Stimulated activated CD4-positive, alpha-beta T cell treated with anti-CD3 and anti-CD28 coated beads, Interleukin-1b, Interleukin-23, amount 100 ng/mL, for 4 hours (primary cell): ENCODE measurements at places on chromosomes 7 and 10.

- no peak for DNase-seq
These were observed 10.2 kb upstream of the CUL1 start for GRCh38 chr7:148688526-148688925.

DNA sequence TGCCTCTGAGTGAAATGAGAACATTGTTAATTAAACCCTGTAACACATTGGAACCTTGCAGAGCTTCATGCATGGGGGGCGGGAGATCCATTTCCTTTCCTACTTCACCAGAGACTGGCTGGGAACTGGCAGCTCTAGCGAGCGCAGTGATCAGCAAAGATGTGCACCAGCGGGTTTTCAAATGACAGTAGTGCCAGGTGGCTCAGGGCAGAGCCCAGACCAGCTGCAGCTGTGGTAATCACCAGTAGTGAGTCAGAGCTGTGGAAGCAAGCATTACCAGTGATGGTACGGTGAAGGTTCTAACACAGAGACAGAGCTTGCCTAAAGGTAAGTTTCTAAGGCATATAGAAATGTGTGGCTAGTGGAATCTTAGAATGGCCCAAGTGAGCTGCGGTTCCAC lies 1009.7 kb upstream of the CELF2 start:
- DNase-seq, result no peak

- no peak for DNase-seq
These were observed 52.6 kb downstream of the TRRAP start for GRCh38 chr7:98930921-98931320.

DNA sequence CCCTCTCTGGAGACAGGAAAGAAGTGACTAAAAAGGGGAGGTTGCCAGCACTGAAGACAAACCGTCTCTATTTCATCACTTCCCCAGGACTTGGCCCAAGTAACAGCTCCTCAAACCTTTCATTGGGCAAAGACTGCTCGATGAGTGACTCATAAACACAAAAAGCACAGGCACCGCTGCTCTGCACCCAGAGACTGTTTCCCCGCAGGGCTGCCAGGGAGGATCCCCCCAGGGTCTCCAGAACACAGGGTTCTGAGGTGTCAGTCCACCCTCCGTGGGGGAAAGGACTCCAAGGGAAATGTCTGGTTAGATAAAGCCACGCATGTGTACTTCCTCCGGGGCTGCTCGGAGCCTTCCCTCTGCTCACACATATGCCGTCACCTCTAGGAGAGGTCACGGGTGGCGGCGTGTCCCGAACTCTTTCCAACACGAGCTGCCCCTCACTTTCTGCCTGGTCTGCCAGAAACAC lies 59.9 kb downstream of the INSIG1 start:
- DNase-seq, result no peak

- no peak for DNase-seq
These were observed 57.9 kb downstream of the AFAP1L2 start for GRCh38 chr10:114346176-114347031.

- no peak for DNase-seq
These were observed 589.9 kb downstream of the GRM8 start for GRCh38 chr7:126662856-126663255.

DNA sequence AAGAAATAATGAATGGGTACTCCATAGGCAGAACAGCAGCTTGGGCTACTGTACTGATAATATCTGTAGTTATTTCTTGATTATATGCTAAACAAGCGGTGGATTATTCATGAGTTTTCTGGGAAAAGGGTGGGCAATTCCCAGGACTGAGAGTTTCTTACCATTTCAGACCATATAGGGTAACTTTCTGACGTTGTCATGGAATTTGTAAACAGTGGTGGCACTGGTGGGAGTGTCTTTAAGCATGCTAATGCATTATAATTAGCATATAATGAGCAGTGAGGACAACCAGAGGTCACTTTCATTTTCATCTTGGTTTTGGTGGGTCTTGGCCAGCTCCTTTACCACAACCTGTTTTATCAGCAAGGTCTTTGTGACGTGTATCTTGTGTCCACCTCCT lies 399.7 kb downstream of the CDC14C start:
- no peak for DNase-seq

DNA sequence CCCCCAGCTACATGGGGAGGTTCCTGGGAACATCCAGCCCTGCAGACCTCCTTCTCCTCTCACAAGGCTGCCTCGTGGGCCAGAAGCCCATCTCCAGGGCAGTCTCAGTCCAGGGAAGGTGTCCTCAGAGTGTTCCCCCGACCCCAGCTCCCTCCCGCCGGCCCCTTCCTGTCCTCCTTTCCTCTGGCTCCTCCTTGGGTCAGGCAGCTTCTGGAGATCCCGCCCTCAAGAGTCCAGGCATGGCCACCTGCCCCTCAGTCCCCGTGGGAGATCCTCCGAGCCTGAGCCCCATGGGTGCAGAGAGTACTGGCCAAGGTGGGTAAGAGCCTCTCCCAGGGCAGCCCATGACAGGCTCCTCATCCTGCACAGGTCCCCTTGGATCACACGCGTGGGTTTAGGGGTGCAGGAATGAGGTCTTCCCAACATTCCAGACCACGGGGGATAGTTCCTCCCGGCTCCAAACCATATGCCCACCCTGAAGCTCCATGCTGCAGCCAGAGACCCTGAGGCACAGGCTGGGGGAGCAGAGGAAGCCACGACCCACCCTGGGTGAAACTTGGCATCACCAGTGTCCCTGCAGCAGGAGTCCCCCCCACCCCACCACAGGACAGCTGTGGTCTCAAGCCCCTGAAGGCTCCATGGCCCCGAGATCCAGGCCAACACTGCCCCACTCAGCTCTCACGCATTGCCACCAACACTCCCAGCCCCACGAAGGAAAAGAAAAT lies 65.5 kb downstream of the OAT start:
- no peak for DNase-seq

- DNase-seq, result no peak
These were observed 10.4 kb upstream of the ZNF22 start for GRCh38 chr10:44990302-44990655.

- no peak for DNase-seq
These were observed 199.7 kb upstream of the PITRM1 start for GRCh38 chr10:3372281-3372680.

- no peak for DNase-seq
These were observed 264.0 kb downstream of the INHBA start for GRCh38 chr7:41438705-41439514.

DNA sequence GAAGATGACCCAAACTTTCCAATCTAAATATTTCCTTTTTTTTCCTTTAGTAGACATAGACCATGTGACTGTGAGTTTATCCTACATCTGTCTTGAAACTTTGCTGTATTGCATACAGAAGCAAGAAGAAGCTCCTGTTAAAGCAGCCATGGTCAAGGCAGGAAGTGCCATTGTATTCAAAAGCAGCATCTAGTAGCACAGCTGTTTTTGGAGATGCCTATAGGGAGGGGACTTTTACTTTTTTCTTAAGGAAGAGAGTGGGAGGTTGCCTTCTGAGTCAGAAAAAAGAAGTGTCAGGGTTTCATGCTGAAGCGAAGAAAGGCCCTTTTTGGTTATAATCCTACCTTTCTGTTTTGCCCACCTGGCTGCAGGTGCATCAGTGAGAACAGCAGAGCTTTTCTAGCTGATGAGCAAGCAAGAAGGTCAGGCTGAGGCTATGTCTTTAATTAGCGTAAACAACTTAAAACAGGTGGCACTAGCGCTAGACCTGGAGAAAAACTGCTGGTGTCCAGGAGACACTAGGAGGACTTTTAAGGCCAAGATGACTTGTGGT lies 234.1 kb upstream of the AGK start:
- no peak for DNase-seq

DNA sequence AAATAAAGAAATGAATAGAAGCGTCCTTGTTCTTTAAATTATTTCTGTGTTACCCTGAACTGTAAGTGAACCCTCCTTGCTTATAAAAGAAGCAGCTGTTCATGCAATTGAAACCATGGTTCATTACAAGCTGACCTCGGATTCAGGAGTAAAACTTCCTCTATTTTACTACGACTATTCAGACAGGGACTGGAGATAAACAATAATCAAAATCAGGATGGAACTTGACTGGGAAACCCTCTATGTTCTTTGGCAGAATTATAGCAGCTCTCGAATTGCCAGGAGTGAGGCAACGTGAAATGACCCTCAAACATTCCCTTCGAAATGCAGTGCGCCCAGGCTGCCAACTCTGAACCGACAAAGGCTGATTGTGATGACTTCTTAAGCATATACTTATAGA lies 172.1 kb downstream of the CYP26A1 start:
- DNase-seq, result no peak

DNA sequence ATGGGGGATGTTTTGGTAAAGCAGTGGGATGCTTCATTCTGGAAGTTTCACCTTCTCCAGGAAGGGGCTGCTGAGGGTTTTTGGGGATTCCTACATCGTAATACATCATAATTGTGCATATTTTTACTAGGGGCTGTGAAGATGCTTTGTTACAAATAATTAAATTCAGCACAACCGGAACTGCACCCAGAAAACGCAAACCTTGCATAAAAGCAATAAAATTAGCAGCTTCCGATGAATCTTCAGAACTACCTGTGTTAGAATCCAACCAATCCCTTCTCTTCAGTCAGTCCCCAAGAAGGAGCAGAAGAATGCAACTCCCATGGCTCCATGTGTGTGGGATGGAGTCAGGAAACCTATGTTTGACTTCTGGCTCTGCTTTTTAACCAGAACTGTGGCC lies 48.4 kb upstream of the HMX3 start:
- DNase-seq, result no peak

GRCh38 chr7:29328811-29329210 lies 134.2 kb downstream of the CHN2 start:
- no peak for DNase-seq

DNA sequence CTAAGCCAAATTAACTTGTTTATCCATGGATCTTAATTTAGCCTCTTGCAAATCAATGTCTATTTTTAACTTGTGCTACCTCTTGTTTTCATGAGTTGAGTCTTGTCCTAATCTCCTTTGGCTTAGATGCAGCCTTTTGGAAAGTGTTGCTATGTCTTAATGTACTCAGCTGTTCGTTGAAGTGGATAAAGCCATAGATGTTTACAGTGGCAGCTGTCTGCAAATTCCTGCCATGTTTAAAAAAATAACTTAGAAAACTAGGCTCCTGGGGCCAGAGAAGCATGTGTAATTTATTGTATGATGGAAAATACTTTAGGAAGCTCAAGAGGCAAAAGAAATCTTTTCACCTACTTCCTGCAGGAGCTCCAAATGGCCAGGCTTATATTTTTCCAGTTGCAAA lies 253.1 kb upstream of the RHOBTB1 start:
- no peak for DNase-seq

GRCh38 chr10:77671594-77672252 lies 34.1 kb upstream of the KCNMA1 start:
- DNase-seq, result no peak

DNA sequence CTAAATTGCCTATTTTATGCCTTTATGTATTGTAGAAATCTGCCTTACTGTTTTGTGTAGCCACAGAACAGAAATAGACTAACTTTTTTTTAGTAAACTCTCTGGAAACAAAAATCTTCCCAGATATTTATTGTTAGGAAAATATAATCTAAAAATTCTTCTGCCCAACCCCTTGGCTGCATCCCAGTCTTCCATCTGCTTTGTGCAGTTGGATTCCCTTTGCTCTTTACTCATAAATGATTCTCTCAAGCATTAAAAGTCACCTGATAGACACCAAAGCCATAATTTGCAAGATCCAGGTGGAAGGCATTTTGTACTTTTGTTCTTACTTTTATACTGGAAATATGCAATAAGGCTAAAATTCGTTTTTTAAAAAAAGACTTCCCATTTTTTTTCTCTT lies 6.1 kb upstream of the CAV2 start:
- no peak for DNase-seq

GRCh38 chr10:25639646-25640045 lies 294.4 kb upstream of the MYO3A start:
- DNase-seq, result no peak

- no peak for DNase-seq
These were observed 159.3 kb downstream of the MGMT start for GRCh38 chr10:129626309-129626708.

DNA sequence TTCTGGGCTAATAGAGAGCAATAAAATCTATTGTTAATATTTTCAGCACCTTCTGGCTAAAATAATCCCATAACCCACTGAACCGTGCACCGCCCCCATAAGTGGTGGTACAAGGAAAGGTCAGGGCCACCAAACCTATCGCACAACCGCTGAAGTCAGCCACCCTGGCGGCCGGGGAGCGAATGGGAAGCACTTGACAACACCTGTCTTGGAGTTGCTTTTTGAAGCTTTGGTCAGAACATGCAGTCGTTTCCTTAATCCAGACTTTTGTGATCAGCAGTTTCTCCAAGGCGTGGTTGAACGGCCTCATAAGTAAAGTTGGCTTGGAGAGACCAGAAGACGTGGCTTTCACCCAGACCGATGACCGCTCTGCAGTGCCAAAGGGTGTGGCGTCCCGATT lies 97.4 kb downstream of the DNAJB6 start:
- no peak for DNase-seq

- no peak for DNase-seq
These were observed 230.6 kb upstream of the FZD8 start for GRCh38 chr10:35872671-35873070.

- DNase-seq, result no peak
These were observed 263.2 kb downstream of the POU6F2 start for GRCh38 chr7:39240864-39241263.

DNA sequence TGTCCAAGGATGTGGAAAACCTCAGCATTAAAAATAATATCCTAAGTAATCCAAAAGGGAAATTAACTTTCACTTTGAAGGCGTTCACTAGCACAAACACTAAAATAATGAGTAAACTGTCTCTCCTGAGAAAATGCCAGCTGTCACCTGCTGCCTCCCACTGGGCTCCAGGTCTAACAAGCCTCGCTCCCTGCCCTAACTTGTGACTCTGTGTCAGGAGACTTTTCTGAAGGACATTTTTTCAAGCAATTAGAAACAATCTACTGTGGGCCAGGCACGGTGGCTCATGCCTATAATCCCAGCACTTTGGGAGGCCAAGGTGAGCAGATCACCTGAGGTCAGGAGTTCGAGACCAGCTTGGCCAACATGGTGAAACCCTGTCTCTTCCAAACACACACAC lies 72.8 kb upstream of the GLCCI1 start:
- DNase-seq, result no peak

DNA sequence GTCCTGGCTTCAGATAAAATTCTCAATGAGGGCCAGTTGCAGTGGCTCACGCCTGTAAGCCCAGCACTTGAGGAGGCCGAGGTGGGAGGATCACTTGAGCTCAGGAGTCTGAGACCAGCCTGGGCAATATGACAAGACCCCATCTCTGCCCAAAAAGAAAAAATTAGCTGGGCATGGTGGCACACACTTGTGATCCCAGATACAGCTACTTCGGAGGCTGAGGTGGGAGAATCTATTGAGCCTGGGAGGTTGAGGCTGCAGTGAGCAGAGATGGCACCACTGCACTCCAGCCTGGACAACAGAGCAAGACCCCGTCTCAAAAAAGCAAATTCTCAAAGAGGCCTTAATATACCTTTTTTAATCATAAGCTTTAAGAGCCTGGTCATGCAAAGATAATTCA lies 142.9 kb downstream of the CUX1 start:
- DNase-seq, result no peak

GRCh38 chr10:106734220-106734619 lies 430.3 kb downstream of the SORCS1 start:
- no peak for DNase-seq

DNA sequence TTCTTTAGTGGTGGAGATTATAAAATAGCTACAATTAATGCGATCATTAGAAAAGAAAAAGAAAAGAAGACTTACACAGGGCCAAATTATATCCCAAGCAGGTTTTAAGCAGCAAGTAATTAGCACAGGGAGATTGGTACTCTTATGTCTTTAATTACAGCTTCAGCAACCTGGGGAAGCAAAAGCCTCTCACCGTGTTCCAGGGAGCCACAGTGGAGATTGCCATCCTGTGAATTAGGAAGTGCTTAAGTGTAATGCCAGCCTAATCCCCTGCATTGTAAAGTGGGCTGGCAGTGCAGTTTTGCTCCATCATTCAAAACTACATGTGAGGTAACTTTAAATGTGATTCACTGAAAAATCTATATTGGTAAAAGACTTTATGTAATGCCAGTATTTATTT lies 533.5 kb upstream of the COBL start:
- no peak for DNase-seq
